Glutamatergic neuron (in vitro differentiated cells): ENCODE measurements at places on chromosomes 7 and 10.

DNA sequence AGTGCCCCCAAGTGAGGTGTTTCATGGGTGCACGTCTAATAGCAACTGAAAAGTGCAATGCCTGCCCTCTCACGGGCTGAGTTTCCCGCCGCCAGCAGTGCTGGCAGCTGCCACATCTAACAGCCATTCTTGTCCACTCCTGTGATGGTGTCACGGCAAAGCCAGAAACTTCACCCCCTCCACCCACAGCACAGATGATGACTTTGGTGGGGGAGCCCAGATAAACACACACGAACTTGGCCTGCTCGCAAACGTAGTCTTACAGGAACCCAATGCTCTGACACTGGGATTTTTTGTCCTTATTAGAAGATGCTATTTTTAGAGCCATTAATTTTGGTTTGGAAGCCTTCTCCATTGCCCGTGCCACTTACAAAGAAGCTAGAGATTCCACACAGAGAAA, 26.7 kb downstream of the CPXM2 start:
- H3K27ac ChIP-seq = no peak overlapping the region
- peaks cover 5% of the 10 kb centered on the region for H3K27me3 ChIP-seq
- DNase-seq = no peak
- H3K4me1 ChIP-seq = peaks cover 6% of the 10 kb centered on the region

DNA sequence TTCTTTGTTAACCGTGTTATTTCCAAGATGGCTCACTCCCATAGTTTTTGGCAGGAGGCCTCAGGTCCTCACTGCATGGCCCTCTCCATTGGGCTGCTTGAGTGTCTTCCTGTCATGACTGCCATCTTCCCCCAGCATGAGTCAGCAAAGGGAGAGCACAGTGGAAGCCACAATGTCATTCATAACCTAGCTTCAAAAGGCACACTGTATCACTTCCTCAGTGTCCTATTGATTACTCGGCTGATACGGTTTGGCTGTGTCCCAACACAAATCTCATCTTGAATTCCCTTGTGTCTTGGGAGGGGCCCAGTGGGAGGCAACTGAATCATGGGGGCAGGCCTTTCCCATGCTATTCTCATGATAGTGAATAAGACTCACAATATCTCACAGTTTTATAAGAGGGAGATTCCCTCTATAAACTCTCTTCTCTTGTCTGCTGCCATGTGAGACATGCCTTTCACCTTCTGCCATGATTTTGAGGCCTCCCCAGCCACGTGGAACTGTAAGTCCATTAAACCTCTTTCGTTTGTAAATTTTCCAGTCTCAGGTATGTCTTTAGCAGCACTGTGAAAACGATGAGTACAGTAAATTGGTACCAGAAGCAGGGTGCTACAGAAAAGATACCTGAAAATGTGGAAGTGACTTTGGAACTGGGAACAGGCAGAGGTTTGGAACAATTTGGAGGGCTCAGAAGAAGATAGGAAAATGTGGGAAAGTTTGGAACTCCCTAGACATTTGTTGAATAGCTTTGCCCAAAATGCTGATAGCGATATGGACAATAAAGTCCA, 106.5 kb downstream of the PRLHR start:
- no peak overlapping the region for H3K27ac ChIP-seq
- H3K4me1 ChIP-seq = peaks cover 3% of the 10 kb centered on the region
- peaks cover 22% of the 10 kb centered on the region for H3K36me3 ChIP-seq
- no peak overlapping the region for H3K4me3 ChIP-seq

DNA sequence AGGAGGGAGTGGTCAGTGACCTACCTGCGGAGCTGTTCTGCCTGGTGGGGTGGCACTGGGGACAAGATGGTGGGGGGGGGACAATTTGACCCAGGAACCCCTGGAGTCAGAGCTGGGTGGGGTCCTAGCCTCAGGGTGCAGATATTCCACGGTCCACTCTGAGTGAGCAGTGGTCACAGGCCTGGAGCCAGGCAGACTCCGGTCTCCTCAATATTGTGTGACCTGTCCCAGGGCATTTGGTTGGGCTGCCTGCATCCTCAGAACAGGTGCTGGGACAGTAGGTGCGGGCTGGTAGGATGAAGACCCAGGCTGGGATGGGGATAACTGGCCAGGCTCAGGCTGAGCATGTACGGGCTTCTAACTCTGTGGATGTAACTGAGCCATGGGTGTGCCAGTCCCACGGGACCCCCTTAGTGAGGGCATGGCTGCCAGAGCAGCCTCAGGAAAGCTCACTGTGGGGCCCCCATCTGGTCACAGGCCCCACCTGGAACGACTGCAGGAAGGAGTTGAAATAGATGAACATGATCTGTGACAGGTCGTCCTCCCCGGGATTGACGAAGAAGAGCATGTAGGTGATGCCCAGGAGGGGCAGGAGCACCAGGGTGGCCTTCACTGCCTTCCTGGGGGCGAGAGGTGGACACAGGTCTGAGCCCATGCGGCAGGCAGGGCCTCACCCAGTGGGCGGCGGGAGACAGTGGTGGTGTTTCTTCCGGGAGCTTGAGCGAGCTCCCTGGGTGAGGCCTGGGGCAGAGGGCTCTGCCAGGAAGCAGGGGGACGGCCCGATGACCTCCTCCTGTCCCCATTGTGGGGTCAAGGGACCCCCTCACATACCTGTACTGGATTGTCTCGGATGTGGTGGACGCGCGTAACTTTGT, 26.9 kb downstream of the CRHR2 start:
- H3K36me3 ChIP-seq = peaks cover 5% of the 10 kb centered on the region
- H3K27ac ChIP-seq = no peak overlapping the region
- no peak for DNase-seq

DNA sequence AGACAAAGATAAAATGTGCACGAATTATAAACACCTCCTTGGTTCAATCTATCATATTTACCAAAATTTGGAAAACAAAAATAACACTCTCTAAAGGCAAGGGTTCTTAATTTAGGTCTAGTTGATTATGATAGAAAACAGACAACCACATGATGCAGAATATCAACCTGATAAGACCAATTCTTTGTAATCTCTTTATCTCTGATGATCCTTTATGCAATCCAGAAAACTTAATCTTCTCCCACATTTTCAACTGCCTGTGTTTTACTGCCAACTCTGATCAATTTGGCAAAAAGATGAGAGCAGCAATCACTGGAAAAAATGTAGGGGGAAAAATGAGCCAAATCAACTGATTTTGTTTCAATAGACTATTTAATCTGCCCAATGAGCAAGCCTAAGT, 148.5 kb downstream of the LRRN3 start:
- no peak for DNase-seq
- no peaks in the 10 kb centered on the region for H3K4me1 ChIP-seq
- H3K27me3 ChIP-seq = no peaks in the 10 kb centered on the region
- no peak overlapping the region for H3K4me3 ChIP-seq

GRCh38 chr7:11557627-11558026, 274.4 kb downstream of the THSD7A start:
- peaks cover 2% of the 10 kb centered on the region for H3K27me3 ChIP-seq
- peaks cover 4% of the 10 kb centered on the region for H3K4me1 ChIP-seq
- no peak for DNase-seq
- H3K27ac ChIP-seq = no peak overlapping the region

DNA sequence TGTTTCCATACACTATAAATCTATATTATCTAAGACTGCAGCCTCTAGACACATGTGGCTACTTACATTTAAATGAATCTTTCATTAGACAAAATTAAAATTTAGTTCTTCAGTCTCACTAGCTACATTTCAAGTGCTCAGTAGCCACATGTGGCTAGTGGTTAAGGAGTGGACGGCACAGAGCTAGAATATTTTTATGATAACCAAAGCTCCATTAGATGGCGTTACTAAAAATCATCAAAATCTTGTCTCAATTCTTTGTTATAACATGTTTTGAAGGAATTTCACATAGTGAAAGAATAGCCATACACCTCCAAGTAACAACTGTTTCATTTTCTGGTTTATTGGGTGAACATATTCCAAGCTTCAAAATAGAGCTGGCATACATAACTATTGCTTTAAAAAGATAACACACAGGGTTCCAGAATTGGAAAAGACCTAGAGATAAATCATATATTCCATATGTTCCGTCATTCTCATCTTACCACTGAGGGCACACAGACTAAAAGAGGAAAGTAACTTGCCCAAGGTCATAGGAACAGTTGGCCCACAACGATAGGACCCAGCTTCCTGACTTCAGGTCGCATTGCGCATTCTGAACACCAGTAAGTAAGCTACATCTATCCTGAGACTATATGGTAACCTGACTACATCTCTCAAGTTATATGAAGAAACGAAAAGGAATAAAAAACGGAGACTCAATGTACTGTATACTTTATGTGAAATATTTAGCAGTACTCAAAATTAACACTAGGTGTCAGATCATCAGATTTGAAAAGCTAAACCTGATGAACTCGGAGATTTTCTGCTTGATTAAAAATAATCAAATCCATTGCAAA, 66.6 kb downstream of the CAV1 start:
- DNase-seq = no peak
- H3K27ac ChIP-seq = no peak overlapping the region
- no peaks in the 10 kb centered on the region for H3K36me3 ChIP-seq
- H3K4me1 ChIP-seq = peaks cover 3% of the 10 kb centered on the region

DNA sequence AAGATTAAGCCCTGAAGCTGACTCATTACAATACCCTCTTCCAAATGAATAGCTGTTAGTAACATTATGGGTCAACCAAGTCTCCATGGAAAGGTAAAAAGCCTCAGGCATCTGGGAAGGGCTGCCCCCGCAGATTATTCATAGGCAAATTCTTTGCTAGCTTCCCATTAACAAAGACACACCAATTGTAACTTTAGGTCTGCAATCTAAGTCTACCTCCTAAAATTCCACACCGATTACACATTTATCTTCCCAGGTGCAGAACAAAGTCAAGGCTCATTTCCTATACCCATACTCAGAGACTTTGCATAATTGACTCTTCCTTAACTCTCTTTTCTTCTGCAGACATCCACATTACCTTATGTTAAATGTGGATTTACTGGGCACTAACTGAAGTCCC, 826.3 kb upstream of the MBL2 start:
- no peak for DNase-seq
- no peaks in the 10 kb centered on the region for H3K36me3 ChIP-seq
- H3K4me1 ChIP-seq = peaks cover 9% of the 10 kb centered on the region
- H3K4me3 ChIP-seq = no peak overlapping the region

GRCh38 chr7:2004841-2005725, 227.7 kb downstream of the MAD1L1 start:
- peak; percentile 15 for DNase-seq
- H3K4me3 ChIP-seq = no peak overlapping the region
- no peaks in the 10 kb centered on the region for H3K36me3 ChIP-seq
- H3K4me1 ChIP-seq = peaks cover 25% of the 10 kb centered on the region

- no peak overlapping the region for H3K4me3 ChIP-seq
- H3K36me3 ChIP-seq = no peaks in the 10 kb centered on the region
- H3K4me1 ChIP-seq = no peaks in the 10 kb centered on the region
- no peak overlapping the region for H3K27ac ChIP-seq
Observed at GRCh38 chr7:42183547-42183946, 53.5 kb downstream of the GLI3 start.

DNA sequence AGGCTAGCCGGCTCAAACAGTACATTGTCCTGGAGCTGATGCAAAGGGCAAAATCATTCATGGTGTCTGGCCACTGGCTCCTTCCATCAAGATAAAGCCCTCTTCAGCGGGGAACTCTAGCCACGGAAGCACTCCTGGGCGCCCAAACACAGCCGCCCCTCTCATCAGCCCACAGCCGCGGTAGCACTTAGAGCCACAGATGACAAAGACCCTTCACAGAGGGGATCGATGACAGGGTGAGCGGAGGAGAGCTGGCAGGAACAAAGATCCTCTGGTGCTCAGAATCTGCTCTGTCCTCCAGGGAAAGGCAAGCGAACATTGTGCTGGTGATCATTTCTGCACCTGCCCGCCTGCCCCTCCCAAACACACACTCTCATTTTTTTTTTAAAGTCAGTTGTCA, 222.2 kb upstream of the NRP1 start:
- no peak overlapping the region for H3K4me3 ChIP-seq
- H3K4me1 ChIP-seq = peaks cover 6% of the 10 kb centered on the region
- peaks cover 5% of the 10 kb centered on the region for H3K27me3 ChIP-seq
- DNase-seq = peak; percentile 26
- H3K27ac ChIP-seq = peak overlapping the region; percentile 29

DNA sequence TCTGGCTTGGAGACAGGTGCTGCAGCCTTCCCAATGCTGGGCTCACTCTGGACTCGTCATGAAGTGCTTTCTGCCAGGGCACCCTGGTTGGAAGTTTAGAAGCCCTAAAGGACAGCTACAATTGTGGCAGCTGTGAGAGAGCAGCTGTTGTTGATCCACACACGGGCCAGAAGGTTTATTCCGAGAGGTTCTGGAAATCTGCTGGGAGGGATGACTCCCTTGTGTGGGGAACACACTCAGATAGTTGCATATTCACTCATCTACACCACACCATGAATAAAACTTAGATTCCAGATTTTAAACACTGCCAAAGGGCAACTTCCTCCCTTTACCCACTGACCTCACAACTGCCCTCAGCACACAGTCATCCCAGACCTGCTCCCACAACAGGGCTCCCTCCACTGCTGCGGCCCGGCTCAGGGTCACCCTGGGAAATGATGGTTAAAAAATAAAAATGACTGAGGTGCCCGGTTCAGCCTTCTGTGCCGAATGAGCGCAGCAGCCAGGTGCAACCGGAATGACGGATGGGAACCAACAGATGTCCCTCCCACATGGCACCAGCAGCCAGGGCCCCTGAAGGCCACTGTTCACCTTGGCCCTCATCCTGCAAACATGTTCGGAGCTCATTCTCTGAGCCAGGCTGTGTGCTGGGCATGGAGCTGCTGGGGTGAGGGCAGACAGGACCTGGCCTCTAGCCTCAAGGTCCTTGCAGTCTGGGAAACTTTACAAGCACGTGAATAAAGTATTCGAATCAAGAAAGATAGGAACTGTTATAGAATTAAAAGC, 40.2 kb downstream of the ASB13 start:
- H3K27me3 ChIP-seq = peaks cover 6% of the 10 kb centered on the region
- DNase-seq = no peak
- peak overlapping the region; percentile 25 for H3K4me3 ChIP-seq
- peaks cover 4% of the 10 kb centered on the region for H3K36me3 ChIP-seq

DNA sequence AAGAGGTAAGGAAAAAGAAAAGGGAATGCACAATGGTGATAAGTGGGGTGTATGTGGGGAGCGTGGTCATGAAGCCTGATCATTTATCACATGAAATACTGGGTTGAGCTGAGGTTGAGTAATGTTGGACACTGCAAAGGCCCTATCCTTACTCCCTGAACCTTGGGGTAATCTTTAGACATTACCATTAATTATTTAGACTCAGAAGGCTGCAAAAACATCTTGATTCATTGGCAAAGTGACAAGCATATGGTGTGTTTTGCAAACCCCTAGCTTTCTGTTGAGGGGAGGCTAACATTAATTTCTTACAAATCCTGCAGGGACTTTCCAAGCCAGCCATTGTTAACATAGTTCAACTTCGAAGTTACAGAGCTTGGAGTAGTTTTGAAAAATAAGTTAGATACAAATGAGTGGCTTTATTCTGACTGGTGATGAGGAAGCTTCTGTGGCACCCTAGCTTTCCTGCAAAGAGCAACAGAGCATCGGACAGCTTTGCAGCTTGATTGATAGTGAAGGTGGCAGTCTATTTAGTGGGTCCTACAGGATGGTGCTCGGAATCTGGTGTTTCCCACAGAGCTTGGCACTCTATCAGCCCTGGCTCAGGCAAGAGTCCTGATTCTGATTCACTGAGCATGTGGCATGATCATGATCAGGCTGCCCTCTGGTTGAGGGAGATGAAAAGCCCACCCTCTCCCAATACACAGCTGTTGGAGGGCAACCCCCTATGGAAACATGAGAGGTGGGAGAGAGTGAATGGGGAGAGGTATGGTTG, 153.7 kb upstream of the NPVF start:
- no peak for DNase-seq
- H3K36me3 ChIP-seq = no peaks in the 10 kb centered on the region
- H3K27ac ChIP-seq = no peak overlapping the region

- peaks cover 2% of the 10 kb centered on the region for H3K27me3 ChIP-seq
- no peak for DNase-seq
- no peak overlapping the region for H3K4me3 ChIP-seq
- no peaks in the 10 kb centered on the region for H3K36me3 ChIP-seq
- peaks cover 24% of the 10 kb centered on the region for H3K4me1 ChIP-seq
Observed at GRCh38 chr10:131099028-131099726, 212.3 kb downstream of the TCERG1L start.
